ENCODE measurements at places on chromosomes 12 and 14.

- DNase-seq: no peak
Observed at GRCh38 chr14:74568911-74569310, 43.1 kb downstream of the LTBP2 start.

DNA sequence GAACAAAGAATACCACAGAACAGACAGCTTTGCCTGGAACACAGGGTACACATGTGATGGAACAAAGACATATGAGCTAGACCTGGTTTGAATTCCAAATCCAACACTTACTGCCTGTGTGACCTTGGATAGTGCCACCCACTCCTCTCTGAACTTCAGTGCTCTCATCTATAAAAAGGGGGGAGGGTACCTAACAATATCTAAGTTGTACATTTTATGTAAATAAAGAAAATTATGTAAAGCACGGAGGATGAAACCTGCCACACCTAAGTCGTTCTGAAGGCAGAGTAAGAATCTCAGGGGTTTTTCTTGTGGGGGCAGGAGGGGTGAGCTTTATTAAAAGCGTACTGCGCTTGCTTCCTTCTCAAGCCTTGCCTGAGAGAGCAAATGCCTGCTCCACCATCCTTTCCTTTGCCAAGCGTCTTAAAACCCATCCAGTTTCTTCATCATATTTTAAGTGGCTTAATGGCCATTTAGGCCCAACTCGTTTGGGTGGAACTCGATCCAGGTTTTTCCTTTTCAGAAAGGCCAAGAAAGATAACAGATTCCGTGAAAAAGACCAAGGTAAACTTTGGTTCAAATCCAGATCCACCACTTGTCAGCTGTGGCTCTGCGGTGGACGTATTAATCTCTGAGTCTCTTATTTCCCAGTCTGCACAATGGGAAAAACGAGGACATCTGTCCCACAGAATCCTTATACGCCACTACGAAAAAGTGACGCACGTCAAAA lies 946 bp downstream of the DDX24 start:
- no peak for DNase-seq

- no peak for DNase-seq
Observed at GRCh38 chr12:48296586-48297282, 54.0 kb downstream of the ZNF641 start.

- DNase-seq: no peak
Observed at GRCh38 chr14:65304963-65305362, 107.6 kb upstream of the FUT8 start.

DNA sequence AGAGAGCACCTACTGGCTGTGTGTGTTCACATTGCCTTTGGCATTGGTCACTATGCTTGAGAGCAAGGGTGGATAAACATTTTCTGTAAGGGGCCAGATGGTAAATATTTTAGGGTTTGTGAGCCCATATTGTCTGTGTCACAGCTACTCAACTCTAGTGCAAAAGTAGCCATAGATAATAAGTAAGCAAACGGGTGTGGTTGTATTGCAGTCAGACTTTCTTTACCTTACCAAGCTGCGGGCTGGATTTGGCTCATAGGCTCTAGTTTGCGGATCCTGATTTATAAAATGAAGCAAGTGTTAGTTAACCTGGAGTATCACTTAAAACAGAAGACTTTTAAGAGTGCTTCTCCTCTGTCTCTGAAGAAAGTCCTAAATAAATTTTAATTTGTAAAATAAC lies 169.0 kb downstream of the KICS2 start:
- no peak for DNase-seq

DNA sequence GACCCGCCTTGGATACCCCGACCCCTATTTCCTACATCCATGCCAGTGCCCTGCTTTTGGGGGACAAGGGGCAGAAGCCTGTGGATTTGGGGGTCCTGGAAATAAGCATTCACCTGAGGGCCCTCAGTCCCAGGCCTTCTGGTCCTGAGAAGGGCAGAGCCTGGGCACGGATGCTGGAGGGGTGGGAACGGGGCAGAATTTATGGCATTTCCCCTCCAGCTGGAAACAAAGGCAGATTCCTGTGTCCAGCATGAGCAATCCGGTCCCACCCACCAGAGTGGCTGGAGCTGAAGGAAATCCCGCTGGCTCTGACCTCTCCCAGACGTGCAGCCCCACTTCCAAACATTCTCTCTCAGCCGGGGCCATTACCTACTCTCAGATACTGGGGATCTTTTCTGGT lies 9.3 kb downstream of the ANKRD33 start:
- DNase-seq: no peak

DNA sequence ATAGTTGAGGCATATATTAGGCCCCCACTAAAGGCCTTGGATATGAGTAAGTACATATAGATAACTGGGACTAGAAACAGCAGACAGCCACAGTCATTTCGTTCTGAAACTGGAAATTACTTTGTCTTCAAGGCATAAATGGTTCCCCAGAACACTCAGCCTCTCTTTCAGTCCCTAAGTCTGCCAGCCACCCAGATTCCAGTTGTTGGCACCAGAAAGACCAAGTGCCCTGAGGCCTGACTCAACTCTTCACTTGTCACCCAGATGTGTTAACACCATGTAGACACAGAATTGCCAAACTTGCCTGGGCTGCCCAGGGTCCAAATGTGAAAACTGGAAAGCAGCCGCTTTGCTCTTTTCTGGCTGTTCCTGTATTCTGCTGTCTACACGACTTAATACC lies 3.0 kb upstream of the LGALS3 start:
- no peak for DNase-seq

DNA sequence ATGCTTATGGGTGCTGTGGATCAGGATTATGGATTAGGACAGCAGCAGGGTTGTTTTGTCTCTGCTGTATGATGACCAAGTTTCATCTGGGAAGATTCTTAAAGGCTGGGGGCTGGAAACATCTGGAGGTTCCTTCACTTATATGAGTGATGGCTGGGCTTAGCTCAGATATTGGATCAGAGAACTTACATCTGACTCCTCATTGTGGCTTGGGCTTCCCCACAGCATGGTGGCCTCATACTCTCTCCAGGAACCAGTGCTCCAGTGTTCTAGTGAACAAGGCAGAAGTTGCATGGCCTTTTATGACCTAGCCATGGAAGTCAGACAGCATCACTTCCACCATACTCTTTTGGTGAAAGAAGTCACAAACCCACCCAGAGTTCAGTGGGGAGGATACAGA lies 336.1 kb upstream of the TBX3 start:
- DNase-seq: no peak

- DNase-seq: no peak
Observed at GRCh38 chr12:105335856-105336255, 5.4 kb downstream of the C12orf75 start.

- no peak for DNase-seq
Observed at GRCh38 chr12:121749267-121749666, 36.7 kb downstream of the TMEM120B start.

DNA sequence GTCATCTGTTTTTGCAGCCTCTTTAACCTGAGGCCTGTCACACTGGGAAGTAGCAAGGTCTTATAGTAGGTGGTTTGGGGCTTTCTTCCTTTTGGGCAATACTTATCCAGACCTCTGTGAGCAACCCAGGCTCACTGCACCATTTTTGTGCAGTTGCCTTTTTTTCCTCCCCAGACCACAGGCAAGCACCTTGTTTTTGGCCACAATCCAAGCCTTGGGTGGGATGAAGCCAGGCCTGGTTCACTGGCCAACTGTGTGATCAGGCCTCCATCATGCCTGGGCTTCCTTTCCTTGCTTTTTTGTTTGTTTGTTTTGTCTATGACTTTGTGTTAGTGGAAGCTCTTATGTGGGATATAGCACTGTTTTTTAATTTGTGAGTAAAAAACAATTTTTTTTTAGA lies 71.7 kb downstream of the DNAH10 start:
- DNase-seq: no peak

DNA sequence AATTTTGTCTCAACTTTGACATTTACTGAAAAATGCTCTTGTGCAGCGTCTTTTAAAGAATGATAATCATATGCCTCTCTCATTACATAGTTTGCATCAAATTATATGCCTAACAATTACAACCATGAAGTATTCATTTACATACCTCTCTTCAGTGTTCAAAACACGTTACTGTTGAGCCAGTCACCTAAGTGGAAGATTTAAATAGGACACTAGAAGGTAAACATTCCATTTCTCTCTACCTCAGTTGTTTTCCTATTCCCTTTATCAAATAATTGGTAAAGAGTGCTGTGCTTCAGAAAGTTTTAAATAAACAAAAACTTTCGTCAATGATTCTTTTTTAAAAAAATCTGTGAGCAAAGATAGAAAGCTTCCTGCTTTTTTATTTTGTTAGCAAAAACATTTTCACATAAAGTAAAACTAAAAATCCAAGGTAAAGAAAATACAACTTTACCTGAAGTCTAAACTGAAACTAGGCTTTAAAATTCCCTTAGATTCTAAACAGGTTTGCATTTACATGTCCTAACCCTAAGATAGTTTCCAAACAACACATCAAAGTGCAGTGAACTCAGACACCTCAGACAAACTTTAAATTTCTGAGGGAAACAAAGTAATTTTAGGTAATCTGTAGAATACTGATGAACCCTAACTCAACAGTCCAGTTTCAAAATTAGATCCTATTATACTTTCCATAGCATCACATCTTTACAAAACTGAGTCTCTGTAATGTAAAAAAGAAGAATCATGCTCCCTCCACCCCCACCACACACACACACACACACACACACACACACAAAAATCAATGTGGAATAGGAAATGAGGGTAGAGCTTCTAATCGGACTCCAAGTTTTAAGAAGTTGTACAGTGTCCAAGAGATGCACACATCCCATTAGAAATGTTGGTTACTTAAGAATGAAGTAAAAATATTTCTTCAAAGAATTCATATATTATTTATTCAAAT lies 46.2 kb downstream of the PAWR start:
- DNase-seq: no peak

GRCh38 chr12:98085046-98085755 lies 430.2 kb upstream of the TMPO start:
- DNase-seq: no peak

DNA sequence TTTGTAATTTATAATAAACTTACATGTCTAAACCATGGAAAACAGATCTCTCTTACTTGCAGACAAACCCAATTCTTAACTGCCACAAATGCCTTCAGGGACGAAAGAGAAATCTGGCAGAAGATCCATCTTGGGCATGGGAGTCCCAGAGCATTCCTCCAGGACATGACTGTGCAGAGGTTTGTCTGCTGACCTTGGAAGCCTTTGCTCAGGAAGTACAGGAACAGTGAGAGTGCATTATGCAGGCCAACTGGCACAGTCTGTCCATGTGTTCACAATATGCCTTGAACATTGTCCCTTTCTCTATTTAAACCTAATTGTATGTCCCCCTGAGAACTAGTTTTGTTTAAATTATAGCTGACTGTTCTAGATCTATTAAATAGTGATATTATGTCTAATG lies 467.1 kb downstream of the ATP23 start:
- DNase-seq: no peak

GRCh38 chr14:38175658-38176057 lies 32.0 kb upstream of the SSTR1 start:
- DNase-seq: no peak

DNA sequence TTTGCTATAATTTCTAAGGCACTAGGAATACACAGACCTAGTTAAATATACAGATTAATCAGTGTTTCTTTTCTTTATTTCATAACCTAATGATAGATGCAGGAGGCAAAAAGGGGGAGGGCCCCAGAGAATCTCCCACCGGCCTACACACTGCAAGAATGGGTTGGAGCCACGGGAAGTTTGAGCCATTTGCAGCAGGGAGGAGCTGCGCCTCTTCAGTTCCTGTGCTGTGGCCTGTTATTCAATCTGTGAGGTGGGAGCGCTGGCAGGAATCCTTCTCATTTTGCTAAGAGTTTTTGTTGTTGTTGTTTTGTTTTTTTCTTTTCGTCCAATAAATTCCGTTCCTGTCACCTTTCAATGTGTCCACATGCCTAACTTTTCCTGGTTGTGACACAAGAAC lies 251.3 kb upstream of the RPL10L start:
- DNase-seq: no peak

Measured in NCI-H1105 treated with DMSO at 0.1 percent for 48 hours (cell line).